ENCODE measurements at places on chromosomes 2 and 18.
A peak's percentile ranks its signal among the peaks of the same experiment; 100 is the strongest.

- no peak for DNase-seq
These were observed 6.9 kb upstream of the DPYSL5 start for GRCh38 chr2:26840937-26841610.

DNA sequence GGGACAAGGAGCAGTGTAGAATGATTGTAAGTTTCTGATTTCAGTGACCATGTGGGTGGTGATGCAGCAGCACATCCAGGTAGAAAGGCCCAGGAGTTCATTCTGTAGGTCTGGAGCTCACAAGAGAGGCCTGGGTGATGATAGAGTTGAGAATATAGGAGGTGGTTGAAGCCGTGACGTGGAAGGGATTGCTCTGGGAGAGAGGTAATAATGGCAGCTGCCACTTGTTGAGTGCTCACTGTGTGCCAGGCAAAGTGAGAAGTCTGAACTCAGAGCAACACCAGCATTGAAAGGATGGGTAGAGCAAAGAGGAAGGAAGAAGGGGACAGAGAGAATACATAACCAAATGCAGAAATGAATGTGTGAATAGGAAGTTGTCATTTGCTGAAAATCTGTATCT lies 3.3 kb downstream of the TTLL4 start:
- no peak for DNase-seq

- DNase-seq = no peak
These were observed 64.7 kb upstream of the TLK1 start for GRCh38 chr2:171225302-171225980.

- DNase-seq = no peak
These were observed 254.8 kb downstream of the TGIF1 start for GRCh38 chr18:3704556-3705344.

- DNase-seq = no peak
These were observed 470.4 kb upstream of the MYT1L start for GRCh38 chr2:2801458-2801857.

DNA sequence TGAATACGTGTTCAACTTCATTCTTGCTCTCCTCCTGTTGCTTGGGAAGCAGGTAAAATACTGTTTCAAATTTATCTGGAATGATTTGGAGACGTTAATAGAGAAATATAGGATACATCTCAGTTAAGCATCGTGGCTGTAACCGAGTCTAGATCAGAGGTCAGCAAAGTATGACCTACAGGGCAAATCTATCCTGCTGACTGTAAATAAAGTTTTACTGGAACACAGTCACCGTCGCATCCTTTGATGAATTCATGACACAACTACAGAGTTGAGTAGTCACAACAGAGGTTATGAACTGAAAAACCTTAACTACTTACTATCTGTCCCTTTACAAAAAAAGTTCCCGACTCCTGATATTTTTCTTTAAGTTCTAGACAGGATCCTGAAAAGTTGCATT lies 86.6 kb downstream of the SP100 start:
- no peak for DNase-seq

- DNase-seq = no peak
These were observed 72.7 kb downstream of the NYAP2 start for GRCh38 chr2:225472161-225472560.

DNA sequence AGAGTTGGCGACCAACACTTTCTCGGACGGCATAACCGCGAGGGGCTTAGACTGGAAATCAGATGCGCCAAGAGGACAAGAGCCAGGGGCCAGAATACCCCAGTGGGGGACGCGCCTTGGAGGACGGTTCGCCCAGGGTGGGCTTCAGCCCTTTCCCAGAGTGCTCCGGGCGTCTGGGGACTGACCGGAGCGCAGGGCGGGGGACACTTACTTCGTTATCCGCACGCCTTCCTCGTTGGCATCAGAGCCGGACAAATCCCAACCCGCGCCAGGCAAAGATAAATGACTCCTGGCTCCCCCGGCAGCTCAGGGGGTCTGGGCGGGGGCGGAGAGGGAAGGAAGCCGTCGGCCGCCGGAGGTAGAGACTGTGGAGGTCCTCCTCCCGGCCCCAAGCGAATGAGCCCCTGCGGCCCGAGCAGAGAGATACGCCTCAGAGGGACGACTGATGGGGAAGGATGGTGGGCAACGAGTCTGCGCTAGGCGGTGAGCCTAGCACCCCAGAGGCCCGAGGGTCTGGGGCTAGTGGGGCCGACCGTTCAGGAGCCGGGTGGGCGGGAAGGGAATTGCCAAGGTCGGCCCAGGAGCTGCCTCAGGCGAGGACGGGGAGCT lies 4.7 kb upstream of the SATB2 start:
- DNase-seq = no peak

DNA sequence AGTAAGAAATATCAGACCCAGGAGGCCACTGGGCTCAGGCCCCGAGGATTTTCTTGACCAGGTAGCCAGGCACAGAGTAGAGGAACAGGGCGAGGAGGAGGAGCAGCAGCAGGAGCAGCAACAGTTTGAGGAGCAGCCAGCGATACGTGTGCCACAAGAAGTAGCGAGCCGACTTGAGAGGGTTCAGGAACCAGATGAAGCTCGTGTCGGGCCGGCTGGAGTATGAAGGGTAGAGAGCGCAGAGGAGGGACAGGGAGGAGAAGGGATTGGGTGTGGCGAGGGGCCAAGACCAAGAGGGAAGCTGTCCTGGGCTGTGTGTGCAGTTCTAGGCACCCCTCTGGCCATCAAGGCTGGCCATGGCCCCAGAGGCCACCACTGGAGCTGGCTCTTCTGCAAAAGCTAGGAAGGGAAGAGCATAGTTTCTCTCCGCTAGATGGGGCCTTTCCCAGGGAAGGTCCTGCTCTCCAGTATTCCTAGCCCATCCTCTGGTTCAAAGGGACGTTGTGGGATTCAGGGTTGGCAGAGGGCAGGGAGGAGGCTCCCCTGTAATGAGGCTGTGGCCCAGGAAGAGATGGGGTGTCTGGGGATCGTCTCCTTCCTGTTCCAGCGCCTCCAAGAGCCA lies 17.8 kb downstream of the OTOF start:
- DNase-seq = no peak

- DNase-seq = no peak
These were observed 46.5 kb upstream of the MMADHC start for GRCh38 chr2:149634103-149634502.

GRCh38 chr2:30422444-30423040 lies 24.5 kb upstream of the LCLAT1 start:
- no peak for DNase-seq

DNA sequence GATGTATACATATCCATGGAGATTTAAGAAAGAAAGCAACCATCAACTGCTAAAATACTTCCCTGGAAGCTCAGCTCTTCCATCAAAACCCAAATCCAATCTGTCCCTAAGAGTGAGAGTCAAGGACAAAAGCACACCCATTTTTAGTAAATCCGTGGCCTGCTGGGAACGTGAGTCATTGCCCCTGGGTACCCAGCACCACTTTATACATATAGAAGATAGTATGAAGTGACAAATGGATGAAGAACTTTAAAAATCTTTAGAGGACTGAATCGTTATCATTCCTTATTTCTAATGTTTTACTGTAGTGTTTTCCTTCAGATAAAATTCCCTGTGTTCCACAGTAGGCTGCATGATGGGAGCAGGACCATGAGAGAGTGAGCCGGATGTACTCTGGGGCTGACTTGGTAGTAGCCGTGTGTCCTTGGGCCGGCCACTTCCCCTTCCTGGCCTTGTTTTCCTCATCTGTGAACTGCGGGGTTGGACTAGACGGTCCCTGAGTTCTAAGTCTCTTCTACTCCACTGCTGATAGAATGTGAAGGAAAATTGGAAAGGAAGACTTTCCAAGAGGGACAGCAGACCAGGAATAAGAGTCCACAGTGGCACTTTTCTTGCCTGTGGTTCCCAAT lies 28.5 kb upstream of the CEP68 start:
- no peak for DNase-seq

- DNase-seq = no peak
These were observed 57.8 kb upstream of the MAP3K20 start for GRCh38 chr2:173017646-173018420.

- DNase-seq = no peak
These were observed 124.1 kb upstream of the LGALSL start for GRCh38 chr2:64329848-64330247.

- no peak for DNase-seq
These were observed 49.0 kb upstream of the BCL2L11 start for GRCh38 chr2:111071600-111072171.

- no peak for DNase-seq
These were observed 40.7 kb upstream of the GALR1 start for GRCh38 chr18:77208964-77209363.

GRCh38 chr2:228699400-228699799 lies 517.9 kb upstream of the SPHKAP start:
- no peak for DNase-seq

GRCh38 chr18:36427369-36427768 lies 129.9 kb downstream of the FHOD3 start:
- DNase-seq = no peak

DNA sequence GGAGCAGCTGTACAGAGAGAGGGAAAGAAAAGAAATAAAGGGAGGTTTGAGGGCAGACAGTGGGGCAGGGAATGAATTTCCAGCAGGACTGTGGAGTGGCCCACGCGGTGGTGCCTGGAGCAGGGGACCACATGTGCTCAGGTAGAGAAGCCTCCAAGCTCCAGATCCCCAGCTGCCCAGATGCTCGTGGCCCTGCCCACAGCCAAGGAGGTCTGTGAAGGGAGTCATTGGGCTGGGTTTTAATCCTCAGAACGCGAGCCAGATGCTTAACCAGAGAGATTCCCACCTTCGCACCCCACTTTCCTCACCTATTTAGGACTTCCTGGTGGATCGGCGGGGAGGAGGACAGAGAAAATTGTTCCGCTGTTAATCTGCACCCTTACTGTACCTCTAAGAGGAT lies 369.4 kb downstream of the PARD3B start:
- DNase-seq = no peak

DNA sequence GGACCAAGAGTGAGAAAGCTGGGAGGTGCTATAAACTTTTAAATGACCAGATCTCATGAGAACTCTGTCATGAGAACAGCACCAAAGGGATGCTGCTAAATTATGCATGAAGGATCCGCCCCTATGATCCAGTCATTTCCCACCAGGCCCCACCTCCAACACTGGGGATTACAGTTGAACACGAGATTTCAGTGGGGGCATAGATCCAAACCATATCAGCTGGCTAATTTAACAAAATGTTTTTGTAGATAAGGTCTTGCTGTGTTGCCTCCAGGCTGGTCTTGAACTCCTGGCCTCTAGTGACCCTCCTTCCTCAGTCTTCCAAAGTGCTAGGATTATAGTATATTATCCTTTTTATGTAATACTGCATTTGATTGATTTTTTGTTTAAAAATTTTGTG lies 56.0 kb downstream of the NBEAL1 start:
- no peak for DNase-seq

- DNase-seq = no peak
These were observed 221.0 kb downstream of the SLC8A1 start for GRCh38 chr2:40230707-40231432.

DNA sequence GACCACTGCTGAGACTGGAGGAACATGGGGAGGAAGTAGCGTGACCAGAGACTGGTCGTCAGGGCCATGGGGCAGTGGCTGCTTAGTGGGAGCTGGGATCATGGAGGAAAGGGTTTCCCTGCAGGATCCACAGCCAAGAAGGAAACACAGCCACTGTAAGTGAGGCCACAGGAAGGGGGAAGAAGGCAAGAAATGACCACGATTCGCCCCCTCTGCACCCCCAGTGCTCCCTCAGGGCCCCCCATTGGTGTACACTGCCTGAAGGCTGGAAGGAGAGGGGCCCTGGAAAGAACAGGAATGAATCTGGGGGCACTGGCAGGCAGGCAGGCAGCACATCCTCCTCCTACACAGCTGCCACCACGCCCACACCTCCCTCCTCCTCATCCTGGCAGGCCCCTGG lies 62.5 kb upstream of the RMDN2 start:
- no peak for DNase-seq

- no peak for DNase-seq
These were observed 105.7 kb downstream of the TPO start for GRCh38 chr2:1518867-1519530.

GRCh38 chr2:119694845-119695521 lies 16.0 kb downstream of the TMEM177 start:
- peak; percentile 45 for DNase-seq

- no peak for DNase-seq
These were observed 39.4 kb downstream of the PXDN start for GRCh38 chr2:1704631-1705556.

DNA sequence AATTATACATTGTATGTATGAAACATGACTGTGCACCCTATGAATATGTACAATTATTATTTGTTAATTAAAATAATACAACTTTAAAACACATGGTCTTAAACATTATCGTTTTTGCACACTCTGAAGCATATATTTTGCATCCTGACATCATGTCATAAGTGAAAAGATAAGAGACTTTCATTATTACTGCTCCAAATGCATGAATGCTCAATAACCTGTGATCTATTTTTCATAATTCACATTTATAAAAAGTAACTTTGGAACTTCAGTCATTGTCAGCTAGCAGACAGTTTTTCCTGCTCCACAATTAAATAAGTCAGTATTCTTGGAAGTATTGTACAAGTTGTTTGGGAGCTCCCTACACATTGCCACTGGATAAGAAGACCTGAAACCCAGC lies 1.3 kb upstream of the ITPRIPL1 start:
- no peak for DNase-seq

- DNase-seq = no peak
These were observed 2.5 kb upstream of the RHOB start for GRCh38 chr2:20444101-20444992.

DNA sequence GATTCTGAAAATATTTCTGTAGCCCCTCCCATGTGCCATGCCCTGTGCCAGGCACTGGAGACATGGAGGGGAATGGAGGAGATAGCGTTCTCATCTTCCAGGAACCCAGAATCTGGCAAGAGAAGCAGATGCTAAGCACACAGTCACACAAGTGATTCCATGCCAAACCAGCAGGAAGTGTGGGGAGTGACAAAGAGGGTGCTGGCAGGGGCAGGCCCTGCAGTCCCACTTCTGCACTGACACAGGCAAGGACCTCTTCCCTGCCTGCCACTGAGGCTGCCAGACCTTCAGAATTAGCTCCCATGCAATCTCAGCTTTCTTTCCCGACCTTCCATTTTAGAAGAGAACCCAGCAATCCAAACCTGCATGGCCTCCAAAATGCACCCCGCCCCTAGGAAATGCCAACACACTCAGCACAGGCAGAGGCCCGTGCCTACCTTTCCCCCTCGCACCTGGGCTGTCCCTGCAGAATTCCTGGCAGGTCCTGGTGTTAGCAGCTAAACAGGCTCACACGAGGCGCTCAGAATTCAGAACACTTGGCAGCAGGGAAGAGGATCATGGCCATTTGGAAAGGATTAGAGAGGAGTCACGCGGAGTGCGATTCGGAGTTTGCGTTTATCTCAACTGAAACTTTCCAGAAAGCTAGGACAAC lies 155.3 kb downstream of the MSH2 start:
- DNase-seq = no peak

- no peak for DNase-seq
These were observed 29.6 kb upstream of the ENOSF1 start for GRCh38 chr18:741931-742512.

GRCh38 chr2:221767106-221768012 lies 195.3 kb upstream of the EPHA4 start:
- no peak for DNase-seq

DNA sequence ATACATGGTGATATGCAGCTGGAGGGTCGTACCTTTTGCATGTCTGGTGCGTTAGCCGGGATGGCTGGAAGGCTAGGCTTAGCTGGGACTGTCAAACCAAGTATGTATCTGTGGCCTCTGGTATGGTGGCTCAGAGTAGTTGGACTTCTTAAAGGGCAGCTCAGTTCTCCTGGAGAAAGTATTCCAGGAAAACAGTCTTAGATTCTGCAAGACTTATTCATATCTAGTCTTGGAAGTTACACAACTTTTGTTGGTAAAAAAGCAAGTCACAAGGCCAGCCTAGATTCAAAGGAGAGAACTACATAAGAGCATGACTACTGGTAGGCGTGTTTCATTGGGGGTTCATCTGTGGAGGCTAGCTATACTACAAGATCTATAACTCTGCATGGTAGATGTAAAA lies 45.5 kb downstream of the EML4 start:
- DNase-seq = no peak
